ENCODE measurements at places on chromosomes 12 and 14.

DNA sequence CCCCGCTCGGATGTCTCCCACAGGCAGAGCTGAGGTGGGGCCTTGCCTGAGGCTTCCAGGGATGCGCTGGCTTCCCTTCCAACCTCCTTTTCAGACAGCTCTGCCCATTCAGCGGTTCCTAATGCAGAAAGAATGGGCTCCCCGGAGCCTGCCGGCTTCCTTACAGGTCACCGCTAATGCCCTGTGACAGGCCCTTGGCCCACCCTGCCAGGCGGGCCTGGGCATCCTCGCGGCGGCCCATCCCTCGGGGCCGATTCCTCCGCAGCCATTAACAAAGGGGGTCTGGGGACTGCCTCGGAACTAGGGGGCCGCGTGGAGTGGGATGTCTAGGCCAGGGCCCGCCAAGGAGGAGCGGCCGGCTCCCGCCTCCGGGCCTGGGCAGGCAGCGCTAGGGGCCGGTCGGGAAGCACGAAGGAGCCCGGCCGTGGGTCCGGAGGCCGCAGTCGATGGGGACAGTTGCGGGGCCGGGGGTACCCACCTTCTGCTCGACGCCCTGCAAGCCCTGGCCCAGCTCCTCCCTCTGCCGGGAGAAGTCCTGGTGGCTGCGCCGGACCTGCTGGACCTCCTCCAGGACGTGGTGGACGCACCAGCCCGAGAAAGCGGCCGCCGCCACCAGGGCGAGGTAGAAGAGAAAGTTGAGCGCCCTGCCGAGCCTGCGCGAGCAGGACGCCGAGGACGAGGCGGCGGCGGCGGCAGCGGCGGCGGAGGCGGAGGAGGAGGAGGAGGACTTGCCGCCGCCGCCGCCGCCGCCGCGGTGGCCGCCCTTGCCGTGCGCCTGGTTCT is 738 bp downstream of the CKAP4 start:
- DNase-seq = peak; percentile 44

DNA sequence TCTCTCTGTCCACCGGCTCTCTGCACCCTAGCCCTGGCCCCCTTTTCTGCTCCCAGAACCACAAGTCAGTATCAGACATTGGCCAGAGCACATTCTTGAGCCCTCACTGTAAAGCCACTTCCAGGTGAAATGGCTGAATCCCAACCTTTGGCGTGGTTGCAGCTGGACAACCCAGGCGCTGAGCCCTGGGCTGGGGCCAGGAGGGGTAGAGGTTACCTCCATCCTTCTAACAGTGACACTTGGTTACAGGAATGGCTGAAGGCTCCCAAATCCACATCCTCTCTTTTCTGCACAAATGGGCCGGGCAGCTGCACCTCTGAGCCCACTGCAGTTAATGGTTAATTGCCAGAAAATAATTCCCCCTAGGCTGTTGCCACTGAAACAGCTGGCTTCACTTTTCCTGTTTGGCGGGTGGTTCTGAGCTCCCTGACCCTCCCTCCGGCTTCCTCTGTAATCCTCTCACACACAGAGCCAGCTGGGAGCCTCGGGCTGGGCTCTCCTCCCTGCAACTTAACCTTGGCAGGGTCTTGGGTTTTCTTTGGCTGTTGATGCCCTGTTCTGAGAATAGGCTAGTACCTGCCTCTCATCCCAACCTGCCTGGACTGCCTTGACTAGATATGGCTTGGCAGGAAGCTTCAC is 44.1 kb downstream of the TSPAN11 start:
- DNase-seq = no peak

DNA sequence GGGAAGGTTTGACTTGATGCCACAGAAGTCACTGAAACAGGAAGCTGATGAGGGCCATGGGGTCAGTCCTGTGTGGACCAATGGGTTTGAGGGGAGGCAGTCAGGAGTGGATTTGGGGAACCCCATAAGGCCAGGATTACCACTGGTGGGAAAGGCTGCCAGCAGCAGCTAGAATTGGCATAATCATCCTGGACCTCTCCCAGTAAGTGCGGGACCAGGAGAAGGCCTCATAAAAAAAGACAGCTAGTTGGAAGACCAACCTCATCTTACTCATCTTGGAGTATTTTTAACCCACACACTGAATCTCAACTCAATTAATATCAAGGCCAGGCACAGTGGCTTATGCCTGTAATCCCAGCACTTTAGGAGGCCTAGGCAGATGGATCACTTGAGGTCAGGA is 22.7 kb downstream of the TBX3 start:
- no peak for DNase-seq

DNA sequence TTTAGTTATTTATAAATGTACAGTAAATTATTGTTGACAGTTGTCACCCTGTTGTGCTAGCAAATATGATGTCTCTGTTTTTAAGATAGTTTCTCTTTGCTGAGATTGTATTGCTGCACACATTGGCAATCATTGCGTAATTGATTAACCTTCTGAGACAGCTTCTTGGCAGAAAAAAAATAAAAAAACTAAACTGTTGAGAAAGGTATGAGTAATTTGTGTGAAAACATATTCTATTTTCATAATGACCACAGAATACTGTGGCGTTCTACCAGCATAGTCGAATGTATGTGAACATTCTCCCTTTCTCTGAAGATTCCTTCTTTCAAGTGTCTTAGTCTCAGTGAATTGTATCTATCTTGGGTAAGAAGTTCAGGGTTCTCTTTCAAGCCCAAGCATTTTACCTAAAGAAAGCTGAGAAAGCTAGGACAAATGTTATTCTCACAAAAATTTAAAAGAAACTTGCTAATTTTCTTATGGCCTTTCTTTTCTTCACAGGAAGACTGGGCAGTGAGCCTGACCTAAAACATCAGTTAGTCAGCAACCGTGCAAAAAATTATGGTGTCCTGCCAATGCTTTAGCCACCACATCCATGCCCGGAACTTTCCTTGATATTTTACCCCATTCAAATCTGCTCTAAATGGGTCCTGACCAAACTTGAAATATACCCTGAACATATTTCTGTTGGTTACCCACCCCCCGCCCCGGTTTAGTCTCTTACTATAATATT is 69.0 kb upstream of the REP15 start:
- no peak for DNase-seq

DNA sequence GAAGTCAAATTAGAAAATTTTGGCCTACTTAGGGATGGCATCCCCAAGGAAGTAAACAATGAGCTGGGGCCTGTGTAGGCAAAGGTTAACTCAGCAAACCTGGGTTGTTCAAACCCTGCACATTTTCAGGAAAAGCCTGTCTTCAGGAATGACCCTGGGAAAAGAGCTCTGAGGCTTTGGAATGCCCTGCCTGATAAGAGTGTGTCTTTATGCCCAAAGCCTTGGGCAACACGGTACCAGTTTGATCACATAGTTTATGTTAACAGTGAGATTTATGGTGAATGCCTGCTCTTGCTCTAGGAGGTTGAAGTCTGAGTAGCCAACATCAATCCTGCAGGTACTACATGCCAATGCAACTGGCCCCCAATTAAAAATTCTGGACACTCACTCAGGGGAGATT is 28.2 kb upstream of the STAB2 start:
- DNase-seq = no peak

GRCh38 chr12:14630793-14631192 is 63.1 kb upstream of the PLBD1 start:
- DNase-seq = no peak

DNA sequence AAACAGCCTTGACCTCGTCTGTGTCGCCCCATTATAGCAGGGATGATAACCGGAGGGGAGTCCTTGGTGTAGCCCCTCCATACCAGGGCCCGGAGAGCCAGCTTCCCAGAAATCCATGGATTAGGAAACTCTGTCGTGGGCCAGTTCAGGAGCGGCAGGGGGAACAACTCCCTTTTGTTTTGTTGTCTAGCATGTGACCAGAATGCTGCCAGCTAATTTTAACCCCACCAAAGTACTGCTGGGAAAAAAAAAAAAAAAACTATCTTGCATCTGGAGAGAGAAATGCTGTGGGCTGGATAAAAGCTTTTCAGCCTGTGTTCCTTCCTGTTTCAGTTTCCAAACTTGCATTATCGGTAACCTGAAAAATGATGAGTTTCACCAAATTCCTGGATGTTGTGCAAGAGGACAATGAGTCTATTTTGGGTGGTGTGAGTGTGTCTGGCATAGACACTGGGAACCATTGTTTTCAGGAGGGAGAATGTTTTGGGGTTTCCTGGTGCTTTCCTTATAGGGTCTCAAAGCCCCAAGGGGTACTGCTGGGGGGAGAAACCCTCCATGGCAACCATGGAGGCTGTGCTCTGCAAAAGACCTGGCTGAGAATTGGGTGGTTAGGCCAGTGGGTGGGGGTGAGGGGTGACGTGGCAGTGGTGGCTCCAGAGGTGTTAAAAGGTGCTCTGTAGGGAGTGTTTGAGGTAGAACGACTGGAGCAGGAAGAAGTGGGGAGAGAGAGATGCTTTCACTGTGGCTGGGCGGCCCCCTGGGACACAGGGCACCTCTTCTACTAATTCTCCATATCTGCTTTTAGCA is 14.9 kb upstream of the IRF2BPL start:
- peak; percentile 56 for DNase-seq
